ENCODE measurements at places on chromosomes 5 and 9.

DNA sequence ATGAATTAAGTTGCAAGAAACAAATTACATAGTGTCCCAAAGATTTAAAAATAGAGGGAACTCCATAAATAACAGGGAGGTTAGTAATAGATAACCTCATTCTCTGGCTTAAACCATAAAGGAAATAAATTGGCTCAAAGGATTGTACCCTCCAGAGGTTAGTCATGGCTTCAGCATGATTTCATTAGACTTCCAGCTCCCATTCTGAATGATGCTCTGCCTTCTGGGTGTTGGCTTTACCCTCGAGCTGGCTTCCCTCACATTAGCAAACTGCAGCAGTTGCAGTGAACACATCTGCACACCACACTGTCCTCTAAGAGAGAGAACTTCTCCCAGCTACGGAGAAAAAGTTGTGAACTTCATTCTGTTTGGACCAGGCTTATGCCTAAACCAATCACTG is 70.4 kb downstream of the RGS7BP start:
- DNase-seq = no peak

DNA sequence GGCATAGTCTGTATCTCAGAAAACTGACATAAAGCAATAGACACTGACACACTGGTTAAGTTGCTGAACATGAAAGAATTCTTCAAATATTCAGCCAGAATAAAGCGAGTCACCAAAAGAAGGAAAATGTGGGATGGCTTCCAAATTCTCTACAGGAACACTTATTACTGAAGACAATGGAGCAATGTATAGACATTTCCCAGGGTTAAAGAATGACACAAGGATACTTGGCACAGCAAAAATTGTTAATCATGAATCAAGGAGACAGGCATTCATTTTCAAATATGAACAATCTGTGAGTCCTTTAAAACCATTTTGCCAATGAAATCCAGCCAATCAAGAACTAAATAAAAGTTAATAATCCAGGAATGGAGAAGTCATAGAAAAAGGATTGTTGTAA is 92.5 kb downstream of the MTX3 start:
- DNase-seq = no peak

- DNase-seq = no peak
Measured at GRCh38 chr9:9905736-9906135, 707.1 kb downstream of the PTPRD start.

GRCh38 chr5:112316731-112317130 is 102.3 kb downstream of the EPB41L4A start:
- no peak for DNase-seq

DNA sequence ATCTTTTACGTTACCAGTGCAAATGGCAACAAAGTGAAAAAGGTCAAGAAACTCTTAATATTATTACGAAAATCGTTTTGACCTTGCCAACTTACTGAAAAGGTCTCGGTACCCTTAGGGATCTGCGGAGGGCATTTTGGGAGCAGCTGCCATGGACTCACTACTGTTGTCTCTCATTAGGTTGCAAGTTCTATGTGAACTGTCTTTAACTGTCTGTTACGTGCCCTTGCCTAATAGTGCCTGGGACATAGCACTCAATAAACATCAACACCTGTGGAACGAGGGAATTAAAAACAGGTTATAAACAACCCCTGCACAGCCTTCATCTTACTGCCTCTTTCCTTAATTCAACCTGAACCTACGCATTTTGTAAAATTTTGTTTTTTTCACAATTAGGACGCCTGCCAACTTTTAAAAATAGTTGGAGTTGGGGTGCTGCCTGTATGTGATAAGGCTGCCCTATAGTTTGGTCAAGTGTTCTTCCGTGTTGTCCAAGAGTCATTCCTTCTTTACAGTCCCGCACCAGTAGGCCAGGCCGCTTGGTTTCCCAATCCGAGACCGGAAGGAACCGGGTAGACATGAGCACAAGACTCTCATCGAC is 527 bp upstream of the SREK1 start:
- DNase-seq = no peak

DNA sequence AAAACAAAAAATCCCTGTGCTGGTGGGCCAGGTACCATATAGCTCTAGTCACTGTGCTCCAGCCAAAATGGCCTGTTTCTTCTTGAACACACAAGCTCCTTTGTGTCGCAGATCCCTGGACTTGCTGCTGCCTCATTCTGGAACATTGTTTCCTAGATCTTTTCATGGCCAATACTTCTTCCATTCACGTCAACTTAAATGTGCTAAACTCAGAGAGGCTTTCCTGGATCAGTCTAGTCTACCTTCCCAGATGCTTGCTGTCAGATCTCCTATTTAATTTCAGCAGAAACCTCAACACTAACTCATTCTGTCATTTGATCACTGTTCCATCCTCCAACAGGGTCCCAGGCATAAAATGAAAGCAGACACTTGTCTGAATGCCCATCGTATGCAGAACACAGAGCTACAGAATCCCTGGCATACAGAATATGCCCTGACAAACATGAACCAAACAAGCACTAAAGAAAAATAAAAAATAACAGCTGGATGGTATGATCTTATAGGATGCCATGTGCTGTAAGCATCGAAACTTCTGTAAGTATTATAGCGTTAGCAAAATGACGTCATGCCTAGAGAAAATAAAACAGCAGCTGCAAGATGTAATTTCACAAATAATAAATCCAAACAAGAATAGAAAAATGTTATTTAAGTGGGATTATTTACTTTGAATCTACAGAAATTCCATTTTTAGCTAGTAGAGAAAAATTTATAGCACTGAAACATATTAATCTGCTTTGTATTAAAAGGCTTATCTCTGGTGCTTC is 403.7 kb upstream of the DAP start:
- DNase-seq = no peak

DNA sequence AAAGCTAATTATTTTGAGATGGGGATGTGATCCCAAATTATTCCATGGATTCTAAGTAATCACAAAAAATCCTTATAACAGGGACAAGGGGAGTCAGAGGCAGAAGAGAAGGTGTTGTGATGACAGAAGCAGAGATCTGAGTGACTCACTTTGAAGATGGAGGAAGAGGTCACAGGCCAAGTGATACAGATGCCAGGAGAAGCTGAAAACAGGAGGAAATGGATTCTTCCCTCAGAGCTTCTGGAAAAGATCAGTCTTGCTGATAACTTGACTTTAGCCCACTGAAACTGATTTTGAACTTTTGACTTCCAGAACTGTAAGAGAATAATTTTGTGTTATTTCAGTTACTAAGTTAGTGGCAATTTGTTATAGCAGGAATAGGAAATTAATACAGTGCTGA is 105.3 kb downstream of the GCNT1 start:
- DNase-seq = no peak

- no peak for DNase-seq
Measured at GRCh38 chr5:111070272-111071134, 1.0 kb upstream of the TSLP start.

DNA sequence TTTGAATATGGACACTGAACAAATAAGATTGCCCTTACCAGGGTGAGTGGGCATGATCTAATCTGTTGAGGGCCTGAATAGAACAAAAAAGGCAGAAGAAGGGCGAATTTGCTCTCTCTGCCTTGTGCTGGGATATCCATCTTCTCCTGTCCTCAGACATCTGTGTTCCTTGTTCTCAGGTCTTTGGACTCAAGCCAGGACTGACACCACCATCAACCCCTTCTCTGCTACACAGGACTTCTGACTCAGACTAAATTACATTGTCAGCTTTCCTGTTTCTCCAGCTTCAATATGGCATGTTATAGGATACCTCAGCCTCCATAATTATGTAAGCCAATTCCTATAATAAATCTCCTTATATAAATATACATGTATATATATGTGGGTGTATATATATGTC is 40.8 kb upstream of the SLCO6A1 start:
- no peak for DNase-seq

DNA sequence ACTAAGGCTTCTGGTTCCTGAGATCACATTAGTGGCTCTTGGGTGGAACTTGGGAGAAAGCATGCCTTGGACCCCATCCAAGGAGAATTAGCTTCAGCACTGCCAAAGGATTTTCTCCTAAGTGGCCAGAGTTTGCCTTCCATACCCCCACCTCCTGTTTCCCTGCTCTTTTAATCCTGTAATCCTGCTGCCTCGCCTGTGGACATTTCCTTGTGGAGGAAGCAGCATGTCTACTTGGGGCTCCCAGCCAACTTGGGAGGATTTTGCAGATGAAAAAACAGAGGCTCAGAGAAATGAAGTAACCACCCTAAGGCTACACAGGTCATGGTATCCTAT is 1.6 kb downstream of the ARSI start:
- no peak for DNase-seq

- DNase-seq = no peak
Measured at GRCh38 chr9:128689820-128690683, 1.0 kb downstream of the SET start.

DNA sequence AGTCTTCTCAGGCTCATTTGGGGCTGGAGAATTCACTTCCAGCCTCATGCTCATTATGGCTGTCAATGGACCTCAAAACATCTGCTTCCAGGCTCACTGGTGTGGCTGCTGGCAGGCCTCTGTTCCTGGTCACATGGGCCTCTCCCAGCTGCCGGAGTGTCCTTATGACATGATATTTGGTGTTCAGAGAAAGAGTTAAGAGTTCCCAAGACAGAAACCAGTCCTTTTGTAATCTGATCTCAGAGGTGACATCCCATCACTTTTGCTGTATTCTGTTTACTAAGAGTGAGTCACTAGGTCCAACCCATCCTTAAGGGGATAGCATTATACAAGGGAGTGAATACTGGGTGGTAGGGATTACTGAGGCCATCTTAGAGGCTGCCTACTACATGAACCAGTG is 104.6 kb downstream of the CACNA1B start:
- DNase-seq = no peak

GRCh38 chr9:114460513-114461199 is 44.6 kb downstream of the WHRN start:
- no peak for DNase-seq

DNA sequence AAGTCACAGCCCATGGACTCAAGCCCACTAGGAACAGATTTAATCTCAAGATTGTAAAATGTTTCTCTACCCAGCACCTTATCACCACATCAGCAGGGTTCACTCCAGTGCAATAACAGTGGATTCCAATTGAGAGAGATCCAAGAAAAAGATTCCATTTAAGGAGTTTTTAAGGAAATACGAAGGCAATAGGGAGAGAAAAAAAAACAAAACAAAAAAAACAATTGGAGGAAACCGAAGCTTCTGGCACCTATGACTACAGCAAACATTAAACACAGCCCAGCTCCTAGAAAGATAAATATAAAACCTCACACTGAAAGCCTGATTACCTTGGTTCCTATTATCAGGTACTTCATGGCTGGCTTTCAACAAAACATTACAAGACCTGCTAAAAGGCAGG is 192.7 kb downstream of the DAB2IP start:
- DNase-seq = no peak

DNA sequence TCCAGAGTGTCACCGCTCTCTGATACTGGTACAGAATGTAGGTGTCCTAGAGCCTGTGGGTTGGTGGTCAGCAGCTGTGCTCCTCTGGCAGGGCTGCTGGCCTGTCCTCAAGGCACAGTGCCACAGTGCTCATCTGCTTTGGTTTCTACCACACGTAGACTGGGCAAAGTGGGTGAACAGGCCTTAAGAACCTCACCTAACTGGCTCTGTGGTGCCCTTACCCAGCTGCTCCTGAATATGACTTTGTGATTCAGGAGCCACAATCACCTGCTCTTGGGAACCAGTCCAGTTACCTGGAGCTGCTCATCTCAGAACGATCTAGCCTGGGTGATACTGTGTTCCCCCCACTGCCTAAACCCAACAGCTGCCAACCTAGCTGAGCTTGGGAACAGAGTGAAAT is 6.4 kb downstream of the NOP16 start:
- no peak for DNase-seq

DNA sequence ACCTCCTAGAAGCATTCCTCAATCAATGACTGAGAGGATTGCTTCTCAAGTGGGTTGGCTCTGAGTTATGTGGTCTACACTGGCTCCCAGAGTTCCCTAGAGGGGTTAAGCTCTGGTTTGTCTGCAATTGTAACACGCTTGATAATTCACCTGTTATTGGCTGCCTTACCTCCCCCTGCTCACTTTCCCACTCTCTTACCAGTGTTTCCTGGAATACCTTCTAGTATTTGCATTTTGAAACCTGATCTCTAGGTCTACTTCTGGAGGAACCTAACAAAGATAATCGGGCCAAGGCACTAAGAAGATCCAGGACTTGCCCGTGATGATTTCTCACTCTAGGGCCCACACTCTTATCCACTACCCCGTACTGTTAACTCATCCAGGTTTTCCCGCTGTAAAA is 110.1 kb upstream of the MAP3K1 start:
- DNase-seq = no peak

- DNase-seq = no peak
Measured at GRCh38 chr5:38728029-38728428, 117.8 kb upstream of the OSMR start.

- no peak for DNase-seq
Measured at GRCh38 chr5:141692533-141692888, 10.5 kb upstream of the ARAP3 start.

GRCh38 chr5:9726931-9727330 is 96.8 kb upstream of the TAS2R1 start:
- no peak for DNase-seq

DNA sequence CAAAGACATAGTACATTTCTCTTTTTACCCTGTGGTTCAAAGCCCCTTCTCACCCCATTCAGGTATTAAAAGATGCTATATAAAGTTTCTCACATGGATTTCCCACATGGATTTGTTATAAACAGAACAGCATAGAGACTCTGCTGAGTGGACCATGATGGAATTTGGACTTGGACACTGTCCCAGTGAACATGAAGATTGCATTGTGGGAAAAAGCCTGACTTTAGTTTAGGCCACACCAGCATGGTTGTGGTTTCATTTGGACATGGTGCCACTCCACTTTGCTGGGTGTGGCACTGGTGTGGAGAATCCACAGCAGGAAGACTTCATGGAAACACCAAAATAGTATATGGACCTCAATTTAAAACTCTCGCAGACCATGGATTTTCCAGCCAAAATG is 124.6 kb downstream of the ARHGAP26 start:
- DNase-seq = no peak

DNA sequence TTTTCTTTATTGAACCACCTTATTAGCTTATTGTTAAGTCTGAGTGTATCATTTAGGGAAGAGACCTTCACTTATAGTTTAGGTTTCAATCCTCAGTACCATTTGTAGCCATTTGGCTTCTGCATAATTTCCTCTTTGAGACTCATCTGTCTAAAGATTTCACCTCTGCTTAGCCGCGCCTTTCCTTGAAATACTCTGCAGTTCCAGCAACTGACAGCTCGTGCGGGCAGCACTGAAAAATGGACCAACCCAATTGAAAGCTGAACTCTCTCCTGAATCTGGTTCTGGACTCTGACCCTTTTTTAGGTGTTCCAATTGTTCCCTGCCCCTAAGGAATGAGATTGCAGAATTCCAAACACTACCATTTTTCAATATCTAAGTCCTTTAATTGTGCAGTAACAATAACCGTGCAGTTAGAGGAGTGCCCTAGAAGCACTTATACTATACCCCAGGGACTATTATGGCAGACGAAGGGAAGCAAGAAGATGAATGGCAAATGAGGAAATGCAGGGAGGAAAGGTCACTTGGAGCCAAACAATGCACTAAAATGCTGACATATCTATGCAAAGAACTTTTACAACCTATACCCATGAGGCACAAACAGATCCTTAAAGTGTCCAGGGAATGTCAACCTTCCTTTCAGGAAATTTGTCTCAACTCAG is 50.1 kb upstream of the PDE4D start:
- DNase-seq = no peak

- DNase-seq = no peak
Measured at GRCh38 chr9:97615439-97616072, 17.6 kb downstream of the TSTD2 start.

All from NCI-H1048 (cell line).